ENCODE measurements at places on chromosomes 5 and 9.

DNA sequence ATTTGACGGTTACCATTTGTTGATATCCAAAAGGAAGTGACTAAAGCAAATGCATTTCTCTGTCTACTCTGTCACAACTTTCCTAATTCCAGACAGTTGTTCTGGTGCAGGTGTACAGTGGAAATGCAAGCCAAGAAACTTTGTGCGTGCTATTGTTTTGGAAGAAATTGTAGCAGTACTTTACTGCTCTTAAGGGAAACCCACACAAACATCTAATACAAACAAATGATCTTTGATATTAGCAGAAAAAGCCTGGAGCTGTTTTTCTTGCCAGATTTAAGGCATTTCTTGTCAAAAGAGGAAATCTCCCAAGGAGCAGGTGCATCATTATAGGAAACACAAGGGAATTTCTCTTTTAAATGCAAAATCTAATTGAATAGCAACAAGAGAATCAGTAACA, 2.0 kb downstream of the SNCAIP start:
- no peak for DNase-seq

DNA sequence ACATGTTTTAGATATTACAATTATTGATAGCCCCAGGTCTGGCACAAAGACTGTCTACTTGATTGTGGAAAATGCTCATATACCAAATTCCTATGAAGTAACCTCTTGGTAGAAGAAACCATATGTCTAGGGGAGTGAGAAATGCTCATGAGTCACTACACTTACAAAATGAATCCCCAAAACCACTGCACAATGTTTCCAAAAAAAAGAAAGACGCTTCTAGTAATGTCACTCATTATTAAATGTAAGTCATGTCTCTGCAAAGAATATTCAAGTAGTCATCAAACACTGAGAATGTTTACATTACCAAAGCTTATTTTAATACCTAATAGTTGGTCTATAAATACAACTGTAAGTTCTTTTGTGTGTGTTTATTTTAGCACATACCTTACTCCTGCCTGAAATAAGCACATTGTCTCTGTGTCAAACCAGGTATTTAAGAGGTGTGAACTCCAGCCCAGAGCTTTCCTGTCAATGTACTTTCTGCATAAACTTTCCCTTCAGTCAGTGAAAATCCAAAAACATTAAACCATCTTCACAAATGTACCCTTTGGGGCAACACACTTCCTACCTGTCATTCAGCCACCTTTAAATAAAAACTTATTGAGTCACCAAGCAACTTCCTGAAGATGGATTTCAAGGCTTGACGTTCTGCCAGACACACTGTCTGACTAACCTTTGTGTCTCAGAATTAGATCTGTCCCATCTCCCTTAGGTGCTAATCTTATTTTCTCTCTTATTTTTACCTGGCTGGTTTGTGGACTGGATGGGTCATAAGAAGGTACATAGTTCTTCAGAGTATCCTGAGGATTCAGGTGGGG, 194.0 kb downstream of the NFIB start:
- no peak for DNase-seq

GRCh38 chr5:122713041-122713440, 61.8 kb upstream of the SNX2 start:
- no peak for DNase-seq

DNA sequence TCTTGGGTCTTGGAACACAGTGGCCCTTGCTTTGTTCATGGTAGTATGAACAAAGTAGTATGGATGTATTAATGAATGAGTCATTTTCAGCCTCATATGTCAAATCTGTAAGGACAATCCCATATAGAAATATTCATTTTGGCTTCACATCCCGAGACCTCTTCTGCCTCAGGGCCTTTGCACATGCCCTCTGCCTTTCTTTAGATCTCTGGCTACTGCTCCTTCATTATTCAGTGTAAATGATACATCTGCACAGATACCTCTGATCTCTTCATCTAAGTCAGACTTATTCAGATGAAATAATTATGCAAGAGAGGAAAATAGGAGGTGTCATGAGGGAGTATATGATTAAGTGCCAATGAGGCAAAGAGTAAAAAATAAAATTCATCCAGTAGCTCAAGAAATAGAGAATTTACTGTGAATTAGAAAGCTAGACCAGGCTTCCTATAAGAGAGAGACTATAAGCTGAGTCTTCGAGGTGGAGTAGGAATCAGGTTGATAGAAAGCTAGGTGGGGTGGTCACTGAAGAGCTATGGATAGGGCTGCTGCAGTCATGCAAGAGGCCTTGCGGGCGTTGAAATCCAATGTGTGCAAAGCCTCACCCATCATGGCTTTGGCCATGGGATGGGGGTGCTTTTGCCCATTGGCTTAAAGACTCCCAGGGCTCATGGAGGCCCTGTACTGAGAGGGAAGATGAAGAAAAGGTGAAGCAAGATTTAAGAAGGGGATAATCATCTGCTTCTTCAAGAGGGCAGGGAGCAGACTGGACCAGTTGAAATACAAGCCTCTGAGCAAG, 3.7 kb upstream of the TTLL11 start:
- DNase-seq, result no peak

DNA sequence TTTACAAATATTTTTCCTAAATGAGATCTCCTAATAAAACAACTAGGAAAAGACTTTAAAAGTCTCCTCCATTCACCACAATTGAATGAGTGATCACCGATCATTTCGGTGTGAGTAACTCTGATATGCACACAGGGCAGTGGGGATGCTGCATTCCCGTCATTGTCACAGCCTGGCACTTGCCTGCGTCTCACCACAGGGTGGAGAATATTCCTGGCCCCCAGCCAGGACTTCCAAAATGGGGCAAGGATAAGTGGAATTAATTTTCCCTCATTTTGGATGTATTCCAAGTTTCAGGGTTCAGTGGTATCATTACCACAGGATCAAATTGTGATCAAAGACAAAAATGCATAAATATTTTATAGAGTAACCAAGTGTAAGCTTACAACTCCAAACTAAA, 107.1 kb downstream of the CTNND2 start:
- DNase-seq, result no peak

DNA sequence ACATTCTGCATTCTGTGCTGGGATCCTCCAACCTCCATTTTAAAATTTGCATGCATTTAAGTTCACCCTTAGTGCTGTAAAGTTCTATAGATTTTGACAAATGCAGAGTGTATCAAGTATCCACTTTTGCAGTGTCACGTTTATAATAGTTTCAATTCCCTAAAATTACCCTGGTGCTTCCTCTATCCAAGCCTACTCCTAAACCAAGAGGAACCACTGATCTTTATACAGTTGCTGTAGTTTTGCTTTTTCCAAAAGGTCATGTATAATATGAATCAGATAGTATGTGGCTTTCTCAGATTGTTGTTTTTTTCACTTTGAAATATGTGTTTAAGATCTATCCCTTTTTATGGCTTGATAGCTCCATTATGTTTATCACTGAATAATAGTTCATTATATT, 468.4 kb upstream of the CDH6 start:
- no peak for DNase-seq

DNA sequence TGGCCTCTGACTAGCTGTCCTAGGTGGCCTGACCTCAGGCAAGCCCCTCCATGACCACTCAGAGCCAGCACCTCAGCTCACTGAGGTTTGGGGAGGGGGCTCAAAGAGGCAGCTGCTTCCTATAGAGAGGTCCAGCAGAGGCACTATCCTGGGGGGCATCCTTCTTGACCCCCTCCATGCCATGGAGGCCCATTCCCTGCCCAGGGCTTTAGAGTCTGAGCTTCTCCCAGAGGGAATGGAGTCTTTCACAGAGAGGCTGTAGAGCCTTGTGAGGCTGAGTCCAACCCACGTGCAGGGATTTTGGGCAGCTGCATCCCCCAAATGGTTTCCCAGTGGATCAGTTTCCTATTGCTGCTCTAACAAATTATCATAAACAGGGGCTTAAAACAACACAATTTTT, 16.9 kb downstream of the IRF1 start:
- no peak for DNase-seq

DNA sequence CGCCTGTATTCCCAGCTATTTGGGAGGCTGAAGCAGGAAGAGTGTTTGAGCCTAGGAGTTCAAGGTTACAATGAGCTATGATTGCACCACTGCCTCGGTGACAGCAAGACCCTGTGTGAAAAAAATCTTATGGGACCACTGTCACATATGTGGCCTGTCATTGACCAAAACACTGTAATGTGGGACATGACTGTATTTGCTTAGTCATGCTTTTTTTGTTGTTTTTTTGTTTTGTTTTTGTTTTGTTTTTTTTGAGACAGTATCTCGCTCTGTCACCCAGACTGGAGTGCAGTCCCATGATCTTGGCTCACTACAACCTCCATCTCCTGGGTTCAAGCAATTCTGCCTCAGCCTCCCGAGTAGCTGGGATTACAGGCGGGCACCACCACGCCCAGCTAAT, 13.5 kb downstream of the POLR1E start:
- no peak for DNase-seq

DNA sequence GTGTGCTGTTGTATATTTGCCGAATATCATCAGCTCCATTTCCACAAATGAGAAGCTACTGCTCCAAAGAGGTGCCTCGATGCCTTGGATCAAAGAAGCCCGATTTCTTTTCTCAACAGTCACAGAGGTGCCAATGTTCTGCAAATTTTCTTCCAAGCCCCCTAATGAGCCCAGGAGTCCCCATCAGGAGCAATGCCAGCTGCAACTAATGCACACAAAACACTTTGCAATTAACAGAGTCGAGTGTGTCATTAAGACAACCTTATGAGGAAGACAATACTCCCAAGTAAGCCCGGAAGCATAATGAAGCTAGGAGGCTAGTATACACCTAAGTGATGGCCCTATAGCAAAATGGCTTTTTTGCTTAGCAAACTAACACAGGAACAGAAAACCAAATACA, 247.0 kb downstream of the TRIM32 start:
- no peak for DNase-seq

DNA sequence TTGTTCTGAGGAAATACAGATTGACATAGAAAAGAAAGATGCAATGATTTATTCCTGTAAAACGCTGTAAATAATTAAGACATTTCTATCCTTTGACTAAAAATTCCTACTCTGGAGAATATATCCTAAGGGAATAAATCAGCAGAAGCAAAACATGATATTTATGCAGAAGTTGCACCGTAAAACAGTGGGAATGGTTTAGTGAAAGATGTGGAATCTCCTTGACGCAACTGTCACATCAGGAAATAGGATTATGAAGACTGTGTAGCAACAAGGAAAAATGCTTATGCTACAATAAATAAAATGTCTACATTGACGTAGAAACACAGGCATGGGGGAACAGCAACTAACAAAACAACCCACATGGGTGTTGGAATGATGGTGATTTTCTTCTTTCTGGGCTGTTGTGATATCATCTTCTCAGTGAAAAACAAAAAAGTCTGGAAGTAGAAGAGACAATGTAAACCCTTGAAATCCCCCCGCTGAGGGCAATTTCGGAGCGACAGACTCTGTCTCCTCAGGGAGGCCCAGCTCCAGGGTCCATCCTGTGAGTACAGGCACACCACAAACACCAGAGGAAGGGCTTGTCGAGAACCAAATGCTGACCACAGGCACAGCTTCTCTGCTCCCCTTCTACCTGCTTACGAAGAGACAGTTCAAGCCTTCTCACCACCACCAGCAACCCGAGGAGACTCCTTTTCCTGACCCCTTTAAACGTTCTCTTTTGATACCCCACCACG, 25.2 kb downstream of the COL23A1 start:
- no peak for DNase-seq

GRCh38 chr5:20694121-20694520, 706.1 kb upstream of the CDH18 start:
- DNase-seq, result no peak

DNA sequence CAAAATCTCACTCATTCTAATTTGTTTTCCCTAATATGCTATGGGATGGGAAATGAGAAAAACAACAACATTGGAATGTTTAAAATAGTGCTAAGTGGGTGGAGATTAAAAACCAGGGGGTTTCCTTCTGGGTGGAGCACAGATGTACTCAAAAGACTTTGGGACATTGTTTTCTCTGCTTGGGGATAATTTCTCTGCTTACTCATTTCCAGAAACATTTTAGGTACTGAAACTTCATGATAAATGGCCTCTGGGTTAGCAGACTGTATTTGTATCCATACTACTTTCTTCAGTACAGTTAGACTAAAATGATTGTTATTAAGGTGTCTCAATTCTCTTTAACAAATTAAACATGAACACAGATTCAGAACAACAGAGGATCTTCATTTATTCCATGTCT, 17.4 kb downstream of the ELOVL7 start:
- no peak for DNase-seq

DNA sequence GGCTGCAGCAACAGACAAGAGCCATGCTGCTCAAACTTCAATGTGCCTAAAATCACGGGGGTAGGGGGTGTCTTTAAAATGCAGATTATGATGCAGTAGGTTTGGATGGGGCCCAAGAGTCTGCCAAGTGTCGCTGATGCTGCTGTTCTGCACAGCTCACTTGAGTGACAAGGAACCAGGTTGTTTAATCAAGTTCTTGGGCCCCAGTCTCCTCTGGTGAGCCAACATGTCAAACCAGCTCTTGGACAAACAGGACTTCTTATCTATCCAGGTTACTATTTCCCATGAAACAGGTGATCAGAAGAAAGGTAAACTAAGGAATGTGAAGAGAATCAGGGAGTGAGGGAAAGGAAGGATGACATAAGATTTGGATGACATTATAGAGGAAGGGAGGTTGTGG, 78.0 kb downstream of the APBA1 start:
- DNase-seq, result no peak

GRCh38 chr5:53900677-53901076, 340.2 kb downstream of the NDUFS4 start:
- no peak for DNase-seq

DNA sequence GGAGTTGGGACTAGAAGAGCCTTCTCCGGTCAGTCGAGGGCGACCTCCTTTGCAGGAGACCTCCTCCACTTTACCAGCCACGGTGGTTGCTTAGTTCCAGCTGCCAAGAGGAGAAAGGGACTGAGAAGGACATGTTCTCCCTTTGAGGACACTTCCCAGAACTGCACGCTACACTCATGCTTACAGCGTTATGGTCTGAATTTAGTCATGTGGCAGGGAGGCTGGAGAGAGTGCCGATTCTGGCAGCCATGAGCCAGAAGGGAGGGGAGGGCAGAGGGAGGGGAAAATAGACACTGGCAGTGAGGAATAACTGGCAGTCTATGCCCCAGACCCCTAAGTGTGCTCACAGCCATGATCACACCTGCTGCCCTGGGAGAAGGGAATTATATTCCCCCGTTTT, 47.8 kb downstream of the TSPAN17 start:
- no peak for DNase-seq
